NCI-H2107 (cell line): ENCODE measurements at places on chromosomes 1 and 21.

DNA sequence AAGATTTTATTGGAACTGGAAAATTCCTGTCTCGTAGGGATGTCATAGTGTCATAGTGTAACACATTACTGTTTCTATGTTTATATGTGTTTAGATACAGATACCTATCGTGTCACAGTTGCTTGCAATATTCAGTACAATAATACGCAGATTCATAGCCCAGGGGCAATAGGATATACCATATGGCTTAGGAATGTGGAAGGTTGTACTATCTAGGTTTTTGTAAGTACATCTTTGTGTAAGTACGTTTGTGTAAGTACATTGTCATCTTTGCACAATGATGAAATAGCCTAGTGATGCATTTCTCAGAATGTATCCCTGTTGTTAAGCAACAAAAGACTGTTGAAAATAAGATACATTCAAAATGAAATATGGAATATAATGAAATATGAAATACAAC is 68.9 kb downstream of the CAMTA1 start:
- no peak for DNase-seq

DNA sequence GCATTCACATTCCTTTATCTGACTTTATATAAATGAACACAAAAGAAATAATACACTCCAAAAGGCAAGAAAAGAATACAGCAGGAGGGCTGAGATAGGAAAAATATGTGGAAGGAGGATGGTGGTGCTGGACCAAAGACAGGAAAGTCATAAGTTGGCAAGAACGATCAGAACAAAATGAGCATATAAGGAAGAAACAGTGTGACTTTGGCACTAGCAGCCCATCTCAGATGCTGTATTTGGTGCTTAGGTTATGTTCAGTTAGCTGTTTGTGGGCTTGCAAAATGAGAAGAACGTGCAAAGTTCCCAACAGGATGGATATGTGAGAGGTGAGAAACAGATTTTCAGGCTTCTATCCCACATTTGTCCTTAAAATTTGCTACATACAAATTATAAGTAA is 719.8 kb upstream of the ADGRL4 start:
- DNase-seq: no peak

DNA sequence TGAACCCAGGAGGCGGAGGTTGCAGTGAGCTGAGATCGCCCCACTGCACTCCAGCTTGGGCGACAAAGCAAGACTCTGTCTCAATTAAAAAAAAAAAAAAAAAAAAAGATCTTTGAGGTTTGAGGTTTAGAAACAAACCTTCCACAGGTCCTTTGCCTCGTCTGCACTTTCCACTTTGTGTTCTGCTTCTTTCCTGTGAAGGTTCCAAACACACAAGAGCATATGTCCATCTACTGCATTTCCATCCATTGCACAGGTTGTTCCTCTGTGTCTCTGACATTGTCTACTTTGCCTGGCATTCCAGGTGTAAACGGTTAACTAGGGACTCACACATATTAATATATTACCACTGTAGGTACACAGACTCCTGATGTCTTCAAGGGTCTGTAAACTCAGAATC is 40.1 kb downstream of the DSTYK start:
- DNase-seq: no peak

DNA sequence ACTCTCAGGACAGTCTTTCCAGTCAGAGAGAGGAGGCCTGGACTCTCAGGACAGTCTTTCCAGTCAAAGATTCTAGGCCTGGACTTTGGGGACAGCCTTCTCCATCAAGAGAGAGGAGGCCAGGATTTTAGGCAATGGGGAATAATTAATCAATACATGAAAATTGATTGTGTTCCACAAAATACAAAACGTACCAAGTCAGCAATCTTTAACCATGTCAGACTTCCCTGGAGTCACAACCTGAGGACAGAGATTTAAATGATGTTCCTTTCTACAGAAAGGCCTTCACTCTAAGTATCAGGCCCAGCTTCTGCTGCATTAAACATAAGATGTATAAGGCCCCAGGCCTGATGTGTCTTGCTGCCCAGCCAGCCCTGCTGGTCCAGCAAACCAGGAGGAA is 27.0 kb upstream of the GPR157 start:
- DNase-seq: no peak

DNA sequence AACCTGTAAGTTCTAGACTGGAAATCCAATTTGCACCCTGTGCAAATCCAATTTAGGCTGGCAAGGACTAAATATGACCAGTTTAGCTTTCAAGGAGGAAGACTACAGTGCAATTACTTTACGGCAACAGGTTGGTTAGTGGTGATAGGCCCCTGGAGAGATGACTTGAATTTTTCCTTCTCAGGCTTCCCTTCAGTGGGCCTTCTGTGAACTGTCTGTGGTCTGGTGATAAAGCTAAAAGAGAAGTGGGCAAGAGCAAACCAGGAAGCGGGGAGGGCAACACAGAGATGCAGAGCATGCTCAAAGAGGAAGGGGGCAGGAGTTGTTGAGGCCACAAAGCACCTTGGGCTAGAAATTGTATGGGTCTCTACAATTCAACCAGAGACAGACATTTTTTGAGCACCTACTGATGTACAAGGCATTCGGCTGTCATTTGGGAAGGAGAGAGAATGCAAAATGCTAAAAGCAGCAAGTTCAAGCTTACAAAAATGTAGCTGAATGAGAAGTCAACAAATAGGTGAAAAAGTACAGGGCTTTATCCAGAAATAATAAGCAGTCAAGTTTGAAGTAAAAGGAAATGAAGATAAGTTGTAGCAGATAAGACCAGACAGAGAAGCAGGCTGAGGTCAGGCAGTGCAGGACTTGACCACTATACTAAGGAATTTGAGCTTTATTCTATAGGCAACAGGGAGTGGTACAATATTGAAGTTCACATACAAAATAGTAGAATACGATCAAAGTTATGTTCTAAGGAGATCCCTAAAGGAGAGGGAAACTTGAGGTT is 23.9 kb downstream of the INPP5B start:
- DNase-seq: no peak

GRCh38 chr1:3561702-3562101 is 49.6 kb downstream of the MEGF6 start:
- DNase-seq: no peak

- no peak for DNase-seq
These were observed 131.9 kb upstream of the ARHGEF16 start for GRCh38 chr1:3322450-3323020.
